Esophagus squamous epithelium (tissue), 5 donors: ENCODE measurements at places on chromosomes 2 and 18.

DNA sequence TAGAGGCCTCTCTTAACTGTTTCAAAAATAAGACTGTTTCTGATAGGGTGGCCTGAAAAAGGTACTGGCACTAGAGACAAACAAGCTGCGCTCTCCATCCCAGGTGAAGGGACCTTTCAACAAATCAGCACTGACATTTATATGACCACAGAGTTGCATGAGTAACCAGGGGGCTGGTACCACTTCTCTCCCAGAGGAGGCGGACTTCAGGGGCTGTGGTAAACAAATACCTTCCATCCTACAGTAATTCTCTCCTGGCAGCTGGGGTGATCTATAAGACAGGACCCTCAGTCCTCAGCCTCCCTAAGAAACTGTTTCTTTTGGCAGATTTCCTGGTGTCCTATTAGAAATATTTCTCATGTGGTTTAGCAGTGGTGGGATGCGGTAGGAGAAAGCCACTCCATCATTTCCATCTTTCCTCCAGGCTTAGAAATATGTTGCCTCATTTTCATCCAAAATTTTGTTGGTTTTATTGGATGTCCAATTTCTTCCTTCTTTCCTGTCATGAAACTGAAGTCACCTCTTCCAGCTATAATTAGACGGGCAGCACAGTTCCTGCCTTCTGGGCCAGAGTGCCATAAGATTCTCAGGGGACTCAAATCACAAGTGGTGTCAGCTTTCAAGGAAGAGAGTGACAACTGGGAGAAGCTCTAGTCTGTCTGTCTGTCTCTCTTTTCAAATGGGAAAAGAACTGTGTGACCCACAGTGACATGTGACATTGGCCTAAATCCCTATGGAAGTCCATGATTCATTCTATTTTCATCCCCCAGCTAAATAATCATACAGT lies 96.4 kb downstream of the CYRIA start:
- DNase-seq: no peak

- DNase-seq: no peak
Observed at GRCh38 chr2:17599617-17600016, 59.1 kb downstream of the VSNL1 start.

DNA sequence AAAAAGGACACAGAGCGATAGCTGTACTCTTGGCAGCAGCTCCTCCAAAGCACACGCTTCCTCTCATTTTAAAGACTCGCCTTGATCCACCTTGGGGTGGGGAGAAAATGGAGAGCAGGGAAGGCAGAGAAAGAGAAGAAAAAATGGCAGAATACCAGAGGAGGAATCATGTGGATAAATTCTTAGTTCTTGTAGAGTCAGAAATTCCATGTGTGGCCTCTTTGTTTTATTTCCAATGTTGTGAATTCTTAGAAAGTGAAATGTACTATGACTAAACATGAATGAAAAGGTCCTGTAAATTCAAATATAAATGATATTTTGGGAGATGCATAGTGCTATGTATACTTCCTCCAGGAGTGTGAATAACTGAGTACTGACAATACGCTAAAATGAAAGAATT lies 89.7 kb upstream of the SESTD1 start:
- DNase-seq: no peak

GRCh38 chr2:232523682-232524597 lies 2.0 kb upstream of the CHRND start:
- no peak for DNase-seq

DNA sequence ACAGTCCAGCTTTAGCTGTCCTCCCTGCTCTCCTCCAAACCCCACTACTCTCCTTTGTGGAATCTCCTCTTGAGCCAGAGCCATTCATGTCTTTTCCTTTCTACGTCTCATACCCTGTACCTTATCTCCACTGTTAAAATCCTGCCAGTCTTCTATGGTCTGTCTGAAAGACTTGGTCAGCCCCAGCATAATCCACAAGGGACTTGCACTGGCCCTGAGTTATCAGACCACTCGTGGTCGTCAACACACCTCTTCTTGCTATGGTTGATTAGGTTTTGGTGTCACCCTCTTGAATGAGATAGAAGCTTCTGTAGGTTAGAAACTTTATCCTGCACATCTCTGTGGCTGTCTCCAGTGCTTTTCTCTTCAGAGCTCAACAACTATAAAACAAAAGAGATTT lies 56.8 kb downstream of the MYO1B start:
- DNase-seq: no peak

DNA sequence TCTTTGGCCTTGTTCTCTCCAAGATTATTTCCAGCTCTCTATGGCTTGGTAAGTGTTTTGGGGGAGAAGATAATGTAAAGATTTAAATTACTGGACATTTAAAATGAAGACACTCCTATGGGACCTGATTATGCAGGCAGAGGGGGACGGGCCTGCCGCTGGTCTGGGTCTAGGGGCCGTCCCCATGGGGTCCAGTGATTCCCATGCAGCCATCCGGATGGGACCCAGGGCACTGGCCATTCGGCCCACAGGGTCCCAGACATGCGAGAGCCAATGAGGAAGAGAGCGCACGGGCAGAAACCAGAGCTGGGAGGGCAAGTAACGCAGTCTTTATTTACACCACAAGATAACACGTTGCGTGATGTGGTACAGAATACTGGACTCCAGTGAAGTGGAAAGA lies 200.0 kb downstream of the TWIST2 start:
- no peak for DNase-seq

DNA sequence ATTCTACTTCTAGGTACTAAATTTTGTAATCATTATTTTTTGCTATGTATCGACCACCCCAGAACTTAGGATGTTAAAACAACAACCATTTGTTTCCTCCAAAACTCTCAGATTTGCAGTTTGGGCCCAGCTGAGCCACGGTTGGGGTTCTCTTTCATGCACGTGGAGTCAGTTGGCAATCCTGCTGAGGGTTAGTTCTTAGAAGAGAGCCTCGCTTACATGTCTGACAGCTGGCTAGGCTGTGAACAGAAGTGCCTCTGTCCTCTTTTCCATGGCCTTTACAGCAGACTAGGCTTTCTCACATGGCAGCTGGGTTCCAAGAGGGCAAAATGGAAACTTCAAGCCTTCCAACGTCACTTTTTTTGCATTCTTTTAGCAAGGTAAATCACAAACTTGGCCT lies 9.3 kb upstream of the RGPD4 start:
- no peak for DNase-seq

GRCh38 chr2:127027715-127028114 lies 79.2 kb downstream of the BIN1 start:
- no peak for DNase-seq

DNA sequence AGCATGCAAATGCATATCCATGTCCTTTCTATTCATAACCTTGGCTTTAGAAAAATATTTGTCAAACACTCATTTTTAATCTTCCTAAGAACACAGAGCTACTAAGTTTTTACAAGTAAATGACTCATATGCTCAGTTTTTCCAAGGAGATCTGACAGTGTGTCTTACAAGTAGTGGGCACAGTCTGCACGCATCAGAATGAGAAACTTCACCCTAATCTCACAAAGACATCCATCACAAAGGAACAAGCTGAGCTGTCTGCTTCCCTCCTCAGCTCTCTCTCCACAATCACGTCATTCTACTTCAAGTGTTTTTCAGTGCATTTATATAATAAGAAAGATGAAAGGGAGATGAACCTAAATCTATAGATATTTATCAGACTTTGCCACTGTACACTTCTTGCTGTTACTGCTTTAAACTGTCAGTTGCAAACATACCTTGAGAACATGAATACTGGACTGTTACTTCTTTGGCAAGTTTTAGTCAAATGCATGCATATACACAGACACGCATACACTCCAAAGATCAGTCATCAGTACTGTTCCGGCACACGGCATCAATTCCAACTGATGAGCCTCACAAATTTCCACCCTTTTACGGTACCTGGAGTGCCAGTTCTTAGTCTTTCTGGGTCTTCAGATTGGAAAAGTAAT lies 75.7 kb downstream of the RBMS1 start:
- DNase-seq: no peak

- DNase-seq: no peak
Observed at GRCh38 chr2:235011929-235012631, 60.3 kb downstream of the SH3BP4 start.

DNA sequence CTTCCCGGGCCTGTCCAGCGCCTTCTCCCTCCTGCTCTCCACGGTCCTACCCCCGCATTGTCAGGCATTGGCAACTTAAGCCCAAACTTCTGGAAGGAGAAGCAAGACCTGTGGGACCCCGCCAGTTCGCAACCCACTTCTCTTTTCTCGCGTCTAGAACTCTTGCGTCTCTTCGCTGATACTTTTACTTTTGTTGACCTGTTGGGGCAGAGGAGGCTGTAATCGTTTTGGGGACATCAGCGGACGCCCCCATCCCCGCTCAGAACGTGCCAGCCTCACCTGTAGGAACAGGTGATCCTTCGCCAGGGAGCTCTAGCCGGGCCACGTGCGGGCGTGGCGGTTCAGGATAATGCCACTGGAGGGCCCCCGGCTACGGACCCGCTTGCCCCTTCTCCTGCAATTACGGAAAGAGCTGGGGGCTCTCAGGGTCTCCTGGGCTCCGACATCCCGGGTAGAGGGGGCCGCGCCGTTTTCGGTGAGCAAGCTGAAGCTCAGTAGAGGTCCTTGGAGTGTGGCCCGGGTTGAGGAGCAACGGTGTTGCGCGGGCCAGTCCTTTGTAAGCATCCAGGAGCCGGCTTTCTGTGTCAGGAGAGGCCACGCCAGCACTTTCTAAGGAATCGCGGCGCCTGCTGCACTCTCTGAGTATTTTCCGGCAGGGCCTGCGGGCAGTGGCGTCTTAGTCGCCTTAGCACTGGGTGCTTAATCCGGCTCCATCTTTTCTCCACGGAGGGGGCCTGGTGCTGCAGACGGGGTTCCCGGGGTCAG lies 1.6 kb downstream of the MTCL1 start:
- no peak for DNase-seq

- no peak for DNase-seq
Observed at GRCh38 chr2:149021271-149021719, 17.2 kb upstream of the LYPD6B start.

DNA sequence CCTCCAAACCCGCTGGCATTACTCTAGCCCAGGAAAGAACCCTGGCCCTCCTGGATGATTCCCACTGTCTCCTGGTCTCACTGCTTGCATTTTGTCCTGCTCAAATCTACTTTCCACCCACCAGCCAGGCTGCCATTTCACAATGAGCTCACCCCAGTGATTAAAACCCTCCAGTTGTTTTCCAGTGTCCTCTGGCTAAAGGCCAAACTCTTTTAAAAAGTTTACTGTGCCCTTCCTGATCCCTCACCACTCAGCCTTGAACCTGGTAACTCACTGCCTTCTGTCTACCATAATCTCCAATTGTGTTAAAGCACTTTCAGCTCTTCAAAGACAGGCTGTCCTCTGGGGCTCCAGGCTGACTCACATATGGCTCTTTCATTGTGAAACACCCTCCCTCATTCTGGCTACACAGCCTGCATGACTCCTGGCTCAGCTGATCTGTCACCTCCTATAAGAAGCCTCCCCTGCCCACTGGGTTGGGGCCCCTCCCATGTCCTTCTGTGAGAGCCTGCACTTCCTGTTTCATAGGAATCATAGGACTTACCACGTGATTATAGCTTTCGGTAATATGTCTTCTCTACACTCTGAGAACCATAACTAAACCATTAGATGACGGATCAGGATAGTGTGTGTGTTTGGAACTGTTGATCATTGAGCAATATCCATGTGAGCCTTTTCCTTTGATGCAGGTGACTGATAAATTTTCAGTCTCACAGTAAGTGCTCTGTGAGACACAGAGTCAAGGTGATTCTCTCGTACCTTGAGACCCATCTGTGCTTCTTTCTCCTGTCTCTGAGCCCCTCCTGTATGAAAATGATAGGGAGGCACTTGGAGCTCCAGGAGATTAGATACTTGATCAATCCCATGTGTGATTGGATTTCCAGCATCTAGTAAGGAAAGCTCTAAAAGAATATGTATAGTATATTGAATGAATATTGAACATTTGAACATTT lies 590.8 kb upstream of the ID2 start:
- DNase-seq: peak; percentile 18

- DNase-seq: no peak
Observed at GRCh38 chr2:16202266-16203020, 262.1 kb downstream of the MYCN start.

DNA sequence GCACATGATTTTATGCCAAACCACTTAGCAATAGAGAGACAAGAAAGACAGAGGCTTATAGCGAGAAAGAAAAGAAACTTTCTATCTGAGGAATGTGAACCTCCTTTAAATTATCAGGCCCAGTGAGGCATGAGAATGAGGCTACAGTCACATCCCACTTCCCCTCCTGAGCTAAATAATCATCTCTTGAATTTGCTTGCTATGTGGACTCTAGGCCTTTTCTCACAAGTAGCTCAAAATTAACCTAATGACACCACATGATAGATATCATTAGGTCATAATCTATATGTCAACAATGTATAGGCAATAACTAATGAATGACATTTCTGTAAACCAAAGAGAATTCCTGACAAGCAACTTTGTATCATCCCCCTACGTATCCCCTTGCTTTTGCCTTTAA lies 301.5 kb upstream of the MGAT5 start:
- DNase-seq: no peak

DNA sequence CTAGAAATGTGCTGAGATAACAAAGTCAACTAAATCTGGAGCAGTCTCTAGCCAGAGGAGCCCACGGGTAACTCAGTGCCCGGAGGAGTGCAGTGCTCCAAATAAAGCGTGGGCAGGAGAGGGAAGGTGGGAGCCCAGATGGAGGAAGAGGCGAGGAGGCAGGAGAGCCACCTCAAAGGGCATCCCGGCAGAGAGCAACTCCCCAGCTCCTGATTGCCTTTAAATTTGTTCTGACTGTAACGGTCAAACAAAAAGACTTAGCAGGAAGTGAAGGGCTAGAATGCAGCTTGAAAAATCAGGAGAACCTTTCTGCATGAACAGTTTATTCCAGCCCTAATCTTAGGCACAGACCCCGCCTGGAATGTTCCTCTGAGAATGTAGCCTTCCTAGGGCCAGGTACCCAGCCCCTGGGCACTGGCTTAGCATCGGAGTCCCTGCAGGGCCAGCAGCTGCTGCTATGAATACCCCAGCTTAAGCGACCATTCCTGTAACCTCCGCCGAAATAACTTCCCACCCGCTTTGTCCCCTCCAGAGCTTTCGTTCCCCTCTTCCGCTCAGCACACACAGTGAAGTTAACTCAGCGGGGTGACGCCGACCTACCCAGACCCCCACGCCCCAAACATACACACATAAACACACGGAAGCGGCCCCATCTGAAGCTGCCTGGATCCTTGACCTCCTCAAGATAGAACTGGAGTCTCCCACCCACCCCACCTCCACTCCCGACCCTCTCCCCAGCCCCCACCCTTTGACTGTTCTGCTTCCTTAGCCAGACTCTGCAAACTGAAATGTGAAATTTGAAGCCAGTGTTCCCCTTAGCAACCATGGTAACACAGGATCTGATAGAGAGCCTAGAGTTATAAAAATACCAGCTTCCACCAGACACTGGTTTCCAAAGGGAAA lies 123.2 kb downstream of the SMAD7 start:
- no peak for DNase-seq

DNA sequence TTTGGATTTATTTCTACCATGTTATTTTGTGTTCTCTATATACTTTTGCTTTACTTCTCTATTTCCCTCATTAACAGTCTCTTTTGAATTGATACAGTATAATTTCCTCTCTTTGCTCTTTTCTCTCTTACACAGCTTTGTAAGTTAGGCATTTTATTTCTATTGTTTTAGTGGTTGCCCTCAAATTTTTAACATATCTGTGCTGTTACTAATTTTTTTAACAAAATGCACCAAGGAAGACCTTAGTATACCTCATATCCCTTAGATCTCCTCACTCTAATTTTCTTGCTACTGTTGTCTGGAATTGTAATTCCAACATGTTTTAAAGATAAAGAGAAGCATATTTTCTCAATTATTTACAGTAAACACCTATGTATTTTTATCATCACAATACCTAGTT lies 416.8 kb upstream of the SLC14A2 start:
- DNase-seq: no peak
